ENCODE measurements at places on chromosomes 3 and 15. TPM values are rescaled to one million over a fixed set of nuclear protein-coding genes. Genes with fewer than 3 reads are reported as not detected.

- peaks cover 12% of the 10 kb centered on the region for H3K4me1 ChIP-seq
- DNase-seq = no peak
- H3K27ac ChIP-seq = no peak overlapping the region
Observed at GRCh38 chr3:17009826-17010225, 125.1 kb downstream of the PLCL2 start.

DNA sequence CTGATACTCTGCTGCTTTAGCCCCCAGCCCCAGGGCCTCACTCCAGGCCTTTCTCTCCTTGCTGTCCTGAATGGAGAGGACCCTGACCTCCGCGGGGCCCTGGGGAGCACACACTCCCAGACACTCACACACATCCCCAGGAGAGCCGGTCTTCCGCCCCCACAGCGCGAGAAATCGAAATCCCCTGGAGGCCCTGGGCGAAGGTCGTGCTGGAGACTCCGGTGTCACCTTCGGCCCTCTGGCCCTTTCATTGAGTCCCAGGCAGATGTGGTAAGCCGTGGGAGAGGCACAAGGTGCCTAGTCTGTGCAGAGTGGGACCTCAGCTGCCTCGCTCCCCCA lies 848 bp upstream of the GOLGA8B start:
- DNase-seq = peak; percentile 7
- no peaks in the 10 kb centered on the region for H3K27me3 ChIP-seq
- H3K27ac ChIP-seq = no peak overlapping the region
- no peaks in the 10 kb centered on the region for H3K4me1 ChIP-seq
- H3K4me3 ChIP-seq = peak overlapping the region; percentile 21

GRCh38 chr15:34813446-34814190 lies 18.3 kb upstream of the ACTC1 start:
- no peaks in the 10 kb centered on the region for H3K36me3 ChIP-seq
- no peak overlapping the region for H3K27ac ChIP-seq
- DNase-seq = no peak
- H3K4me3 ChIP-seq = no peak overlapping the region
- H3K27me3 ChIP-seq = no peaks in the 10 kb centered on the region

The PEAK1 gene
- total RNA-seq = 50.3 TPM

DNA sequence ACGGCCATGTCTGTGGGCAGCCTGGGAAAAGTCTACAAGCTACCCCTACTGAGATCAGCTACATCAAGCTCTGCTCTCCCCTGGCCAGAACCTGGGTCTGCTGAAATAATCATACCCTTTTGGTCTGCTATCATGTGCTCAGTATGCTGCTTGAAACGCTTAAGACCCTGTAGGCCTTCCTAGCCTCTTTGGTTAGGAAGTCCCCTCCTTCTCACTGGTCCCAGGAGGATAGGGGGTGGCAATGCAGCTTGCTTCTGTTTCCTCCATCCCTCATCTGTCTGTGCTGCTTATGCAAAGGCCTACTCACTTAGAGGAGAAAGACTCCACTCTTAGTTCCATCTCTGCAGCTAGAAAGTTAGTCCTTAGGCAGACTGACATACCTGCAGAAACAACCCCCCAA lies 118.2 kb upstream of the RASGRP1 start:
- H3K4me1 ChIP-seq = no peaks in the 10 kb centered on the region
- no peaks in the 10 kb centered on the region for H3K27me3 ChIP-seq
- H3K27ac ChIP-seq = no peak overlapping the region
- no peaks in the 10 kb centered on the region for H3K36me3 ChIP-seq
- no peak overlapping the region for H3K4me3 ChIP-seq

GRCh38 chr3:164732166-164732565 lies 346.1 kb downstream of the SI start:
- no peak overlapping the region for H3K4me3 ChIP-seq
- no peaks in the 10 kb centered on the region for H3K36me3 ChIP-seq
- H3K27me3 ChIP-seq = no peaks in the 10 kb centered on the region
- no peak overlapping the region for H3K27ac ChIP-seq

DNA sequence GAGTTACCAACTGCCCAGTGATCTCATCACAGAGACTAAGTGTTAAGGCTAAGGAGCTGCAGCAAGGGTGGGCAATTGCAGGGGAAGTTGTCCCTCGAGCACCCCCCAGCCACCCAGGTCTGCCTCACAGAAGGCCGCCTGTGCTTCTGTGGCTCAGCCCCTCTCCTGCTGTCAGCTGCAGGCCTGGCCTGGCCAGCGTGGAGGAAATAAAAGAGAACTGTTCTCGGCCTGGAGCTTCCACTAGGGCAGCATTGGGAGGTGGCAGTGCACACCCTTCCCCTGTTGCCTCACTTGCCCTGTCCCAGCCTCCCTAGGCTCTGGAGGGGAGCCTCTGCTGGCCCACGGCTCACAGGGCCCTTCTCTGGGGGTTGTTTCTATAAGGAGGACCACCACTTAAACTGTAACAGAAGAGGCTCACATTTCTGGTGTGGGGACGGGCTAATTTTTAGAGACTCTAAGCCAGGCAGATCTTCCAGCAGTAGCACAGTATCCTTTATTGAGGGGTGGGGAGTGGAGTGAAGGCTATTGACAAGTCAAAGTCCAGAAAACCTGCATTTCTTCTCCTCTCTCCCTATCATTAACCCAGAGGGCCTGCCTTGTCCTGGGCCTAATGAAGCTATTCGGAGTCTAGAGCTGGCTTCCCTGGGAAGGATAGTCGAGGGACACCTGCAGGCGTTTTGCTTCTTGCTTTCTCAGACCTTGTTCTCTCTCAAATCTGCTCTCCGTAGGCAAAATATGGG lies 75.6 kb upstream of the ADPGK start:
- DNase-seq = no peak
- no peak overlapping the region for H3K4me3 ChIP-seq
- no peaks in the 10 kb centered on the region for H3K27me3 ChIP-seq

The SCN11A gene
- 0.25 TPM for total RNA-seq

The MPI gene
- 33.7 TPM for total RNA-seq

- DNase-seq = no peak
- no peaks in the 10 kb centered on the region for H3K4me1 ChIP-seq
- no peak overlapping the region for H3K4me3 ChIP-seq
Observed at GRCh38 chr3:69539134-69539533, 153.2 kb upstream of the FRMD4B start.

DNA sequence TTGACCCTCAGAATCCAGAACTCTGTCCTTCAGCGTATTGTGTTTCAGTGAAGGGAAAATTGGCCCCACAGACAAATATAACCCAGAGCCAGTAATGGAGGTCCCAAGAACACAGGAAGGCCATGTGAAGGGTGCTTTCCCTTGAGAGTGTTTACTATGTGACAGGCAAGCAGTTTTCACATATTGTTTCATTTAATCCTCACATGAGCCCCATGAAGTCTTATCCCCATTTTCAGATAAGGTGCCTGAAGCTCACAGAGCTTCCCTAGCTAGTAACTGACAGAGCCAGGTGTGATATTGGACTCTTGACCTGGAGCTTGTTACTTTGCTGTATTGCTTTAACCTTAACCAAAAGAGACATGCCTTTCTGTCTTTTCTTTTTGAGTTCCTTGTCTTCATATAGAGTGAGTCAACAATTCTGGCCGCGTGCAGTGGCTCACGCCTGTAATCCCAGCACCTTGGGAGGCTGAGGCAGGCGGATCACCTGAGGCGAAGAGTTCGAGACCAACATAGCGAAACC lies 9.4 kb upstream of the DVL3 start:
- no peaks in the 10 kb centered on the region for H3K4me1 ChIP-seq
- H3K27me3 ChIP-seq = no peaks in the 10 kb centered on the region
- H3K36me3 ChIP-seq = peaks cover 29% of the 10 kb centered on the region
- no peak for DNase-seq
- no peak overlapping the region for H3K27ac ChIP-seq

The CCRL2 gene
- total RNA-seq = 2.8 TPM

DNA sequence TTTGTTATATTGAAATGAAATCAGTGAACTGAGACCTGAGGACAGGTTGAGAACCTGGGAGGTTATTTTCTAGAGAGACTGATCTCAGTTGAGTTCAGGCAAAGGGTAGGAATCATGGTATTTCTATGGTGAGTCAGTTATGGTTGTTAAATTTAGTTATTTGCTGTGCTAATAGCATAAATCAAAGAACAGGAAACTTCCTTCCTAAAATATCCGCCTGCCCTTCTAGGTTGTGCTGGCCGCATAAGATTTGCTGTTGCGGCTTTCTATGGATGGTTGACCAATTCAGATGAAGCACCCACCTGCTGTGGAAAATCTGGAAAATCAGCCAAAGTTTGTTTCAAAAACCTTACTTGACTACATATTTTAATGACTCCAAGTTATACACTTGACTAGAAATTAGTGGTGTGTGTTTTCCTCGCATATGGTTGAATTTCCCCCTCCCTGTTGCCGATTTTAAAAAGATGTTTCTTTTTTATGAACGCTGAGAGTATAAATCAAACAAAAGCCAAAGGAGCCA lies 52.6 kb downstream of the PLCL2 start:
- H3K27ac ChIP-seq = no peak overlapping the region
- H3K27me3 ChIP-seq = no peaks in the 10 kb centered on the region
- DNase-seq = no peak
- no peak overlapping the region for H3K4me3 ChIP-seq
- no peaks in the 10 kb centered on the region for H3K36me3 ChIP-seq

DNA sequence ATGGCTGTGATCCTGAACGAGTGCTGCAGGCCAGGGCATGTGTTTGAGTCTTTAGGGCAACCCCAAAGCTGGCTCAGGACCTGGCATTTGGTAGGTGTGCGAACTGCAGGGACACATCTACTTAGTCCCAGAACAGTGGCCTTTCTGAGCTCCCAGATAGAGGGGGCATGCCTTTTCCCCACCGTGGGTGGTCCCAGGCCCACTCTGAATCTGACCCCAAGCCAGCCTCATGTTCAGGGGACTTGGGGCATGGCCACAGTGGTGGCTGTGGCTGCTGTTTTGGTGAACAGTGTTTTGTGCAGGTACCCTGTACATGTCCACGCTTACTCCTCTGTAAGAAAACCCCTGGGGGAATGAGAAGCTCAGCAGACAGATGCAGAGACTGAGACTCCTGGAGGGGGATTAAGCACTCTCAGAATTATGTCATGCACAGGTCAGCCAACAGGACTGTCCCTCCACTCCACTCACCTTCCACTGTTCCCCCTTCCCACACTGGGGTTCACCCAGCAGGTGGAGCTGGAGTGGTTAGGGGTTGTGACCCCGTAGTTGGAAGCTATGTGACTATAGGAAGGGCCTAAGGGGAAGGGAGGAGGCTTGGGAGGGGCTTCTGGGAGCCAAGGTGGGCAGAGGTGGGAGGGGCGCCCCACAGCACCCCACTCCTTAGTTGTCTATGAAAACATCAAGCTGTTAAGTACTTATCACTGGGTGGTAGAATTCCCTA lies 16.4 kb downstream of the ESYT3 start:
- no peak overlapping the region for H3K27ac ChIP-seq
- no peak overlapping the region for H3K4me3 ChIP-seq
- no peak for DNase-seq
- H3K4me1 ChIP-seq = no peaks in the 10 kb centered on the region
- no peaks in the 10 kb centered on the region for H3K36me3 ChIP-seq

The TICRR gene
- total RNA-seq = 0.25 TPM

The CCR2 gene
- total RNA-seq = 8.1 TPM

DNA sequence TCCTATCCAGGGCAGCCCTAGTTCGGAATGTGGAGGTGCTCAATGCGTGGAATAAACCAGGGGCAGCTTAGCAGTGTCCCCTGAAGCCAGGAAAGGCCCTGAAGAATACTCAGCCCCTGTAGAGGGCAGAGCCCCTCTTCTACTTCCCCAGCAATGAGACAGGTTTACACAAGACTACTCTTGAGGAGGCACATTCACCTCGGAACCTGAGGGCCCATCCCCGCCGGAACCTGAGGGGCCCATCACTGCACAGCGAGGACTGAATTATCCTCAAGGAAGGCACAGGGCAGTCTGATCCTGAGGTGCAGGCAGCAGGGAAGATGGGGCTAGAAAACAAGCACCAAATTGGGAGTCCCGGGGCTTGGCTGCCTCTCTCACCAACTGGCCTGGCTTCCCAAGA lies 22.2 kb downstream of the CCDC13 start:
- DNase-seq = no peak
- no peaks in the 10 kb centered on the region for H3K36me3 ChIP-seq
- no peaks in the 10 kb centered on the region for H3K27me3 ChIP-seq
- H3K27ac ChIP-seq = no peak overlapping the region
- no peak overlapping the region for H3K4me3 ChIP-seq
- peaks cover 5% of the 10 kb centered on the region for H3K4me1 ChIP-seq

The SEMA4B gene
- total RNA-seq = 190 TPM

- no peaks in the 10 kb centered on the region for H3K27me3 ChIP-seq
- no peak overlapping the region for H3K4me3 ChIP-seq
- peak overlapping the region; percentile 32 for H3K27ac ChIP-seq
- no peaks in the 10 kb centered on the region for H3K36me3 ChIP-seq
- peaks cover 12% of the 10 kb centered on the region for H3K4me1 ChIP-seq
Observed at GRCh38 chr3:114093596-114093995, 37.1 kb downstream of the QTRT2 start.

DNA sequence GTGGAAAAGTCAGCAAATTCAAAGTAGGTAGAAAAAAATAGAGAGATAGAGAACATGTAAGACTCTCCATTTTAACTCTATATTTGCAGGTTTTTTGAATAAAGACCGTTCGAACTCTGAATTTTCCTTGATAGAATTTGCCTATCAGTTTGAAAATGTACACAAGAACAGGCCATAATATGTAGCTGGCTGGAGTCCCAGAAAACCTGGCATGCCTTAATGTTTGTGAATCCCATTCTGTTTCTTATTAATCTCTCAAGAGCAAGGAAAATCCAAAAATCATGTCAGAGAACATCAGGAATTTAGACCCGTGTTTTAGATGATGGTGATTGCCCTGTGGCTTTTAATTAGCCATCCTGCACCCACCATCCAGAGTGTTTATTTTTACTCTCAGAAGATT lies 7.2 kb upstream of the CFAP161 start:
- DNase-seq = no peak
- no peaks in the 10 kb centered on the region for H3K4me1 ChIP-seq
- no peaks in the 10 kb centered on the region for H3K27me3 ChIP-seq
- H3K36me3 ChIP-seq = no peaks in the 10 kb centered on the region

The RAB8B gene
- total RNA-seq = 33.6 TPM

The CEP19 gene
- total RNA-seq = 1.5 TPM

GRCh38 chr15:61530769-61531168 lies 301.7 kb upstream of the RORA start:
- H3K36me3 ChIP-seq = no peaks in the 10 kb centered on the region
- no peak overlapping the region for H3K27ac ChIP-seq
- no peak for DNase-seq
- no peaks in the 10 kb centered on the region for H3K27me3 ChIP-seq
- no peaks in the 10 kb centered on the region for H3K4me1 ChIP-seq

- H3K36me3 ChIP-seq = no peaks in the 10 kb centered on the region
- no peaks in the 10 kb centered on the region for H3K27me3 ChIP-seq
Observed at GRCh38 chr3:15523660-15524417, 2.3 kb upstream of the COLQ start.

DNA sequence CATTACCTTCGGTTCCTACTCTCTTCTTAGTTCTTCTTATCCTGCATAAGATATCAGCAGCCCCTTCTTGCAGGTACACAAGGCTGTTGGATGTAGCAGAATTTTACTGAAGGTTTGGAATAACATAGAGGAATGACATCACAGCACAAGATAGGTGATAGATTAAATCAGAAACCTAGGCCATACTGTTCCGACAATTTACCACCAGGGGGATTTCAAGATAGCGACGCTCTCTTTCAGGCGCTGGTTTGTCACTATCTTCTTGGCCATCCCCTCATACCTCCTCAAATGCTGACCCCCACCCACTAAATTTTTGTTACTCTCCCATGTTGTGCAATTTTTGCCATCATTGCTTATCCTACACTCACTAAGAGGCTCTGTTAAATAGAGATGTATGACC lies 3.5 kb downstream of the SIDT1 start:
- no peaks in the 10 kb centered on the region for H3K4me1 ChIP-seq
- DNase-seq = no peak
- no peak overlapping the region for H3K27ac ChIP-seq
- H3K4me3 ChIP-seq = no peak overlapping the region
- no peaks in the 10 kb centered on the region for H3K36me3 ChIP-seq

The KNSTRN gene
- total RNA-seq = 7.4 TPM

Measured in kidney (tissue), 22 donors.